ENCODE measurements at places on chromosomes 7 and 10. TPM values are rescaled to one million over a fixed set of nuclear protein-coding genes. Genes with fewer than 3 reads are reported as not detected.

GRCh38 chr10:14312014-14312413 lies 18.7 kb downstream of the FRMD4A start:
- no peak for DNase-seq

GRCh38 chr7:28609608-28610007 lies 197.3 kb downstream of the CREB5 start:
- no peak for DNase-seq

- DNase-seq, result no peak
Observed at GRCh38 chr7:154672659-154673415, 330.1 kb downstream of the PAXIP1 start.

GRCh38 chr10:103837370-103838069 lies 17.9 kb downstream of the SH3PXD2A start:
- DNase-seq, result no peak

GRCh38 chr10:33666686-33667480 lies 332.4 kb upstream of the NRP1 start:
- no peak for DNase-seq

Gene SCART1
- polyA plus RNA-seq, result 2.1 TPM

Gene ZNF777
- polyA plus RNA-seq, result 12.4 TPM
